Stimulated activated CD4-positive, alpha-beta T cell treated with anti-CD3 and anti-CD28 coated beads, Interleukin-4, amount 100 ng/mL, for 24 hours (primary cell): ENCODE measurements at places on chromosomes 11 and 22.

GRCh38 chr22:33192156-33192555 lies 134.0 kb upstream of the SYN3 start:
- DNase-seq, result no peak

DNA sequence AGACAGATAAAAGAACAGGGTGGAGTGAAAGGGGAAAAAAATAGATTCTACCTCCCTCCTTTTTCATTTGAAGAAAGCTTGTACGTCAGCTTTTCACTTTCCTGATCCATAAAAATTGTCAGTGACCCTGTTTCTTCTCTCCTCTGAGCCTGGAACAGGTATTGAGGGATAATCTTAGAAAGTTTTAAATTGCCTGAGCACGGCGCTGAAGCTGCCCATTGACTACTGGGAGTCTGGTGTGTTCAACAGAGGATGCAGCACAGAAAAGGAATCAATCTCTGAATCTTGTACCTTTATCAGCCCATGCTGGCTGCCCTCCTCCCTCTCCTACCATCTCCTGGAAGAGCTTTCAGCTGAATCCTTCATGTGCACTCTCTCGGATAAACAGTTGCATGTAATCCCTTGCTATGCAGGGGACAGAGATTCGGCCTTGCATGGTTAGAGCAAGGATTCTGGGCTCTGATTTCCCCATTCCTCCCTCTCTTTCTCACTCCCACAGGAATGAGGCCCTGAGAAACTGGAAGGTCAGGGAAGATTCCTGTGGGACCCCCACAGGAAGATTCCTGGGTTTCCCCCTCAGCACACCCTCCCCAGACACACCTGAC lies 162.4 kb upstream of the SYN3 start:
- no peak for DNase-seq

DNA sequence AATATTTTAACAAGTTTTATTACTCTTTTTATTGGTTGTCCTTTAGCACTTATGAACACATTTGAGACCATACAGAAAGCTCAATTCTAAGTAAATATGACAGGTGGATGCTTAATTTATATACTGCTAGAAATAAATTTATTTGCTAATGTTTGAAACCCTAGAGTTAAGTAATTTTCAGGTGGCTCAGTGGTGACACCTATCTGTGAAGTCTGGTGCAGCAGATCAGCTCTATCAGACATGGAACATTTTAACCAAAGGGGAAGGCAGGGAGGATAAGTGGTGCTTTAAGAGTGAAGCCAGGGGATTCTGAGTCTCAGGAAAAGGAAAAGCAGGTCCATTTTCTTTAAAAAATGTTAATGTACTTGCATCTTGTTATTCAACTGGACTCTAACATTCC lies 175.8 kb downstream of the DSCAML1 start:
- DNase-seq, result no peak

DNA sequence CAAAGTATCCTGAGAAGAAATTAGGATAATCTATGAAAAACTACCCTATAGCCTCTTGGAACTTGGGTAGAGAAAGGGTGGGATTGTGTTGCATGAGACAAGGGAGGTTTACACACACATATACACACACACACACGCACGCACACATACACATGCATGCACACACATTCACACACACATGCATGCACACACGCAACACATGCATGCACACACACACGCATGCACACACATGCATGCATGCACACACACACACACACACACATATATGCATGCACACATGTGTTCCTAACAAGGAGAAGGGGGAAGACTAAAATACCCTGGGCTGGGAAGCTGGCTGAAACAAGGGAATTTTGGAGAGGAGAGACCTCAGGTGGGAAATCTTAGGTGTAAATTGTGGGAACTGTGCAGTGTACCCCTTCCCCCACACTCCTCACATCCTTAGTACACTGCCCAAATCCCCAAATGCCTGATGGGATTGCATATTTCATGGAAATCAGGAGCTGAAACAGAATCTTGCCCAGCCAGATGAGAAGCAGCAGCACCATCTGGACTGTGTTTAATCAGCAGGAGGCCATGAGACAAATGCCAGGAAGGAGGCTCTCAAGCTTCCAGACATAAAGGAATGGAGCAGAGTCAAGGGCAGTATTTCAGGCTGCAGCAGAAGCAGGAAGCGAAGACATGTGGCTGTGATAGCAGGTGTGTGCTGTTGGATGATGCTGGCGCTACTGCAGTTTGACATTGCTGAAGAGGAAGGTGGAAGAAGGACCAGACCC lies 14.6 kb upstream of the POLD3 start:
- no peak for DNase-seq

- no peak for DNase-seq
Observed at GRCh38 chr11:62505059-62505439, 41.6 kb downstream of the AHNAK start.

- no peak for DNase-seq
Observed at GRCh38 chr11:87139475-87139874, 101.7 kb downstream of the TMEM135 start.

GRCh38 chr11:122173074-122173450 lies 57.0 kb upstream of the BLID start:
- DNase-seq, result no peak

DNA sequence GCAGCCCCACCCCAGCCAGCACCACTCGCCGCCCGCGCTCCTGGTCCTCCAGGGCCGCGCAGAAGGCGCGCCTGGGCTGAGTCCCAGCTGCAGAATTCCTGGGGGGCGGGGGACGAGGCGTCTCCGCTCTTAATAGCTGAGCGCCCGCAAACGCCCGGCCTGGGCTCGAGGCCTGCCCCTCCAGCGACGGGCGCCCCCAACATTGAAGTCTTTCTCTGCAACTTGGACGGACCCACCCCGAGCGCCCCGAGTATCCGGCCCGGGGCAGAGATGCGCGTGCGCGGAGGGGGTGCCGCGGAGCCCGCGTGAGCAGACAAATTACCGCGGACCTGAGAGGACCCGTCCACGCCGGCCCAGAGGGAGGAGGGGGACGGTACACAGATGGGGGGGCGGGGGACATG lies 6.7 kb upstream of the SYT7 start:
- peak; percentile 35 for DNase-seq

DNA sequence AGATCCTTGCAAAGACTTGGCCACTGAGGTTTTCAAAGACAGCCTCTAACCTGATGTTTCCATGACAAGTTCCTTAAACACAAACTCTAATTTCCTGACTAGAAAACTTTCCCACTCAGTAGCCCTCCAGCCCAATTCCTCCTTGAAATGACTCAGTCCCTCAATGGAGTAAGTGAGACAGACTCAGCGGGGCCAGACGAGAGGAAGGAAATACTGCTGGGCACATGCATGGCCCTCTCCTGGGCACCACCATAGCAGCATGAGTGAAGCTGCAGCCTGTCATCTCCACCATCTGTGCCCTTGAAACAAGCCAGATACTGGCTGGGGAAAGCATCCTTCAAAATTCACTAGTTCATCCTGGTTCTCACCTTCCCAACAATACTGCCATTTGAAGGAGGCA lies 76.2 kb upstream of the GDPD4 start:
- DNase-seq, result no peak

GRCh38 chr11:79449040-79449439 lies 8.2 kb upstream of the TENM4 start:
- DNase-seq, result no peak

DNA sequence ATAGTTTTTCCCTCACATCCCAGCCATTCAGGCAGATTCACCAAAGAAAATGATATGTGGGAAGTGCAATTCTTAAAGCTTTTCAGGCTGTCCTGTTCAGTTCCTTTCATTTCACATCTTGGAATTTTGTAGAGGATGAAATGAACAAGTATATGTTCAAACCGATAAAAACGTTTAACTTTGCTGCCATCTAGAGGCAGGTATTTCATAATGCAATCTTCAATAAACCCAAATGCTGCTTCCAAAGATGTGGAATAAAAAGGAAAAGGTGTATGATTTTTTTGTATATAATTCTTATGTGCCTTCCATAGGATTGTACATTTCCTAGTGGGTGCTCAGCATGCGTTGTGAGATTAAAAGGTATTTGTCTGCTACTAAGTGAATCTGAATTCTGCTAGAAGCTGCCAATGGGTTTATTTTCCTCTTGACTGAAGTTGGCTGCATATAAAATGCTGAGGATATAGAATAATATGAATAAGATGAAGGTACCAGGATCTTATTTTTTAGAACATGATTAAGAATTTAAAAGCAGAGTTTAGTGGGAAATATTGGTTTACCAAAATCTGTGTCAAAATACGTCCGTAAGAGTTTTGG lies 199.3 kb downstream of the PGR start:
- DNase-seq, result no peak

DNA sequence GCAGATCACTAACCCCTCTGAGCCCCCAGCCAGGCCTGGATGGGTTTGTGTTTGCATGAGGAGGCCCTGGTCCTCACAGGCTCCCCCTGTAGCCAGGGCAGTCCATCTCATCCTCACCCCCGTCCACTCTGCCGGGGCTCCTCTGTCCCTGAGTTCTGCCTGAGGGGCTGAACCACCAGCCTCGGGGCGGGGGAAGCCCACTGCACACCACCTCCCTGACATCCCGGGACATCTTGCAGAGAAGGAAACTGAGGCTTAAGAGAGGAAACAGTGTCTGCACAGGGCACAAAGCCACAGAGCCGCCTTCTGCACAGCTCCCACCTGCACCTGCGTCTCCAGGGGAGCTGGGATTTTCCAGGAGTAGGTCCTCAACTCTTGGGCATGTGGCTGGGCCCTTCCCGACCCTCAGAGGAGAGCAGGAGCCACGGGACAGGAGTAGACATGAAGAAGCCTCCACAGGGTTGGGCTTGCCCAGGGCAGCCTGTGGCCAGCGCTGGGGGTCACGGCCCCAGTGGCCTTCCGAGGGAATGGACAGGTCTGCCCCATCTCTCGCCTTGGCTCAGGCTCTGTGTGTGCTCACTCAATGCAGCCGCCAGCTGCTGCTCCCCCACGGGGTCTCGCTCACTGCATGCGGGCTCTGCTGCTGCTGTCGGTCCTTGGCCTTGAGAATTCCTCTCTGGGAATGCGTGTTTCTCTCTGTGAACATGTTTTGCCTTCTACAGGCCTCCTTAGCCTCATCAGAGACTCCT lies 45.4 kb upstream of the CCDC188 start:
- DNase-seq, result no peak

GRCh38 chr11:130671801-130672700 lies 223.6 kb downstream of the ADAMTS15 start:
- no peak for DNase-seq

- no peak for DNase-seq
Observed at GRCh38 chr22:37552524-37553163, 7.6 kb upstream of the CDC42EP1 start.

GRCh38 chr22:32868946-32869345 lies 67.4 kb downstream of the TIMP3 start:
- DNase-seq, result no peak

GRCh38 chr11:57308426-57309060 lies 16.2 kb downstream of the TNKS1BP1 start:
- DNase-seq, result no peak

- DNase-seq, result no peak
Observed at GRCh38 chr11:26842478-26843282, 120.8 kb upstream of the SLC5A12 start.

DNA sequence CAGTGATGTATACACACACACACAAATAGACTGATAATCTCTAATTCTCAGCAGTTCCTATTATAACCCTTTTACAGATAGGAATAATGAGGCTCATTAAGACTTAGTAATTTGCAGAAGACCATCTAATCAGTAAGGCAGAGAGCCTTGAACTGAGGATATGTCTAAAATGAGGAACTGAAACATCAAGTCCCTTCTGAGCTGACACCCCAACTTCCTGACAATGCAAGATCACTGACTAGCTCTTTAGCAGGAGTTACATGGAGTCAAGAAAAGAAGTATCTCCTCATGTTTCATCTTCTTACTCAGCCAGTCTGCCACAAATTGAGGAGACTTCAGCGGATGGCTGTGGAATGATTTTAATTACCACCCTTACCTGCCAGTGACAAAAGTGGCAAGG lies 193.0 kb downstream of the MSANTD4 start:
- DNase-seq, result no peak

DNA sequence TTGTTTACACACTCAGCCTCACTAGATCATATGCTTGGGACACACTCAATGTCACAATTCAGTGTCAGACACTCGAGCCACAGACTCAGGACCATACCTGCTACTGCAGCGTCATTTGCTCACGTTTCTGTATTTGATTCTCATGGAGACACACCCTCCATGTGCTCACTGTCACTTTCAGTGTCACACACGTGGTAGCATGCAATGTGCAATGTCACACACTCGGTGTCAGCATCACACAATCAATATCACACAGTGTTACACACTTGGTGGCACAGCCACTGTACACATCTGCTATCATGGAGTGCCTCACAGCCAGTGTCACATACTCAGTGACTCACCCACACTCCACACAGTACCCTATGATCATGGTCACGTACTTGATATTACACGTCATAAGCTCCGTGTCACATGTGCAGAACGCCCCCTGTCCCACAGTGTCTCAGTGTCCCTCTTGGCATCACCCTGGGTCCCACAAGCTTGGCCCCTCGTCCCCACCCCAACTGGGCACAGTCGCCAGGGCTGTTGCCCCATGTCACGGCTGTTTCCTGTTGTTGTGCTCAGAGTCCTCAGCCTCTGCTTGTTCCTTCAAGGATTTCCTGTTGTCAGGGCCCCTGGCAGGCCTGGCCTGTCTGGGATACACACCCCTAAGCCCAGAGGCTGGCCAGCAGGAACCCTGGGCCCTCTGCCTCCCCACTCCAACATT lies 49.6 kb downstream of the PDE2A start:
- DNase-seq, result no peak

- no peak for DNase-seq
Observed at GRCh38 chr11:27812341-27812740, 112.1 kb upstream of the BDNF start.

- peak; percentile 66 for DNase-seq
Observed at GRCh38 chr22:21587803-21588611, 20.5 kb downstream of the UBE2L3 start.

DNA sequence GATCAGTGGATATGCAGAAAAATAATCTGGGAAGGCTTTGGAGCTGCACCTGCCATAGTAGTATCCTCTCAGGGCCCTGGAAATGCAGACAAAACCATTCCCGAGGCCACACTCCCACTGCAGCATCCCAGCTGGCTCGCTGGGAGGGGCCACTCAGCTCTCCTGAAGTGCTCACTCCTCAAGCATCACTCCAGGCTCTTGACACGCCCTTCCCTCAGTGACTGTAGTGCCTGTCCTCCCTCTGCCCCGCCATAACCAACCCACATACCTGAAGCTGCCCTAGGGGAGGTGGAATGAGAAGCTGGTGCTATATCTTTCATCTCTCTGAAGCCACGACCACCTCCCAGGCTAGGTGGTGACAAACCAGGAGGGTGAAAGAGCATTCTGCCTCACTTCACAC lies 4.8 kb downstream of the DSCAML1 start:
- no peak for DNase-seq

DNA sequence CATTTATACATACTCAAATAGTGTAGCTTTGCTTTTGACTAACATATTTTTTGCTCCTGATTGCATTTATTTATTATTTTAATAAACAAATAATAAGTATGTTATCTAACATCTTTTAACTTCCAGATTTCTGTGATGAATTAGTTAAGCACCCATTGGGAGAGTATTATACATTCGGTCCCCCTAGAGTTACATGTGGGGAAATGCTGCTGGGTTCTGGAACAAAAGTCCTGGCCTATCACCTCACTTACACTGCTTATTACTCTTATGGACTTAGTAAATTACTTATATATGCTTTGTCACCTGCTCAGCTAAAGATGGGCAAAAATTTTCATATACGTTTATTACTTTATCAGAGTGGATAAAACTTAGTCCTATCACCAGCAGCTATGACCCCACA lies 1163.0 kb downstream of the FAM181B start:
- DNase-seq, result no peak
